NCI-H460 (cell line): ENCODE measurements at places on chromosomes 1 and 21. TPM values are rescaled to one million over a fixed set of nuclear protein-coding genes. Genes with fewer than 3 reads are reported as not detected.

- DNase-seq: no peak
These were observed 12.4 kb upstream of the USP1 start for GRCh38 chr1:62424411-62424810.

DNA sequence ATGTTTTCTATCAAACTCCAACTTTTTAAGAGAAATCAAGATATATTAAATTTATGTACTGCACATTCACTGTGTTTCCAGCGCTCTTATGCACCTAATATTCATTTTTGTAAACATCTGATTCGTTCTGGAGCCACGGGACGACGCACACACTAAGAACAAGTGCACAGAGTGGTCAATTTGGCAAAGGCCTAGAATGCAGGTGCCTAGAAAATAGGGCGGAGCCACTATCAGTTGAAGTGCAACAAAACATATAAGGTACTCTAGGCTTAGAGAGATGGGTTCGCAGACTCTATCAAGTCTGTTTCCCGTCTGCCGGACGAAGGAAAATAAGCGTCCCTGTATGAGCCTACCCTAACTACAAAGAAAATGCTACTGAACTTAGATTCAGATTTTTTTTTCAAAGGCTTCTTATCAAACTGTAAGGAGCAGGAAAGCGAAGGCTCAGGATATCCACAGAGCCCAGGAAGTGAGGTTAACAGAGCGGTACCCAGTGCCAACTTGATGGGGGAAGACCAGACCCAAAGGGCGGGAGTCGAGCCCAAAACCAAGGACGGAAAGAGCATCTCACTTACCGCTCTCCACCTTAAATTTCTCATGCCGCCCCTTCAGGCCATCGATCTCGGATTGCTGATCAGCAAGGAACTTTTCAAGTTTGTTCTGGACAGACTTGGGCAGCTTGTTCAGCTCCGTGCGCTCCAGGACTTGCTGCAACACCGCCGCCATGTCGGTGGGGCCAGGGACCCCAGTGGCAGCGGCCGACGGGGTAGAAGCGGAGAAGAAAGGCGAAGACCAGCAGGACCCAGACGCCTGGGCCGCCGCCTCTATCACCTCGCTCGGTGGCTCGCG is 526 bp downstream of the TPR start:
- peak; percentile 9 for DNase-seq

LCE2B gene
- not detected in 2 replicates for total RNA-seq

DNA sequence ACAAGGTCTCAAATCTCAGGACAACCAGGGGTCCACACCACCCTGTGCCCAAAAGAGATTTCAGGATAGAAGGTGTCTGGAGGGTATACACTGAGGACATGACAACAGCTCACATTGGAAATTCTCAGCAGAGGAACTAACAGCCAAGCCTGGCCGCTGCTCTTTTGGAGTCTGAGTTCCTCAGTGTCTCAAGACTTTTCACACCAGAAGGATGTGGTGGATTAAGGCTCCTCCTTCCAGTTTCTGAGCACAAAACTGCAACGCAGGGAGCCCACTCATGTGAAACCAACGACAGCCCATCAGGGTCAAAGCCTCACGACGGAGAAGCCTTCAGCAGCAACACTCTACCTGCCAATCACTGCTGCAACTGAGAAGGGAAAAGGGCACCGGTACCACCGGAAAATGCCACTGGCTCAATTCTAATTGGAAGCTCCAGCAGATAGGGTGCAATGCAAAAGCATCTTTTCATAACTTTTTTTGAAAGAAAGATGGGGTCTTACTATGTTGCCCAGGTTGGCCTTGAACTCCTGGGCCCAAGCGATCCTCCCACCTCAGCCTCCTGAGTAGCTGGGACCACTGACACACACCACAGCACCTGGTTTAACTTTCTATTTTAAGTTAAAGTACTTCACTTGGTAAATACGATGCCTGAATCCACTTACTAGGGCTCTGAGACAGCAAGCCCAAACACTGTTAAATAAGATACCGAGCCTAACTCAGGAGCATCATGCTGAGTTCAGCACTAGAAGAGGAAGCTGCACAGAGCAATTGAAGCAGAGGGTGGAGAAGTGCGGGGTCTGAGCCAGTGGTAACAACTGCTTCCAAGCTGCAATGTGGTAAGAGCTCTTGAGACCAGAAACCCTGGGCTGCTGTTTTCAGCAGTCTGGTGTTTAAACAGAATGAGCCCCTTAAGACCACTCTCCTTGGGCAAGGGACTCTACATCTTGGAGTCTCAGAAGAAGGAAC is 7.8 kb downstream of the CAPZB start:
- DNase-seq: no peak

- no peak for DNase-seq
These were observed 225.0 kb upstream of the RUNX1 start for GRCh38 chr21:35274090-35274489.

COA6 gene
- 389 and 406 TPM in 2 replicates for total RNA-seq

ACKR1 gene
- not detected in 2 replicates for total RNA-seq

DNA sequence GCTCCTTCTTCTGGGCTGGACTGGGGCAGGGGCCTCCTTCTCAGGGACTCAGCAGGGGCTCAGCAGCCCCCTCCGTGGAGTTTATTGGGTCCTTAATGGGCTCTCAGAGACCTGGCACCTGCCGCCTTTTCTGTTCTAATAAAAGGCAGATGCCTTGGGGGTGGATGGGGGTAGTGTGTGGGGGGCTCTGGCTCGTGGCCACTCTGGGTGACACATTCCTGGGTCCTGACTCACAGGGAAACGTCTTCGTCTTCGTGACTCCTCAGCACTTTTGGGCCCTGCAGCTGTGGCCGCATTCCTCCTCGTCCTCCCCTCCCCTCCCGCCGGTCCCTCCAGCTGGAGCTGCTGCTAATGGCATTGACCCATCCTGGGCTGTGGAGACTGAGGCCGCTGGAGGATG is 107.8 kb upstream of the WNT4 start:
- DNase-seq: no peak

- DNase-seq: no peak
These were observed 223.4 kb upstream of the FMN2 start for GRCh38 chr1:239868058-239868832.

GRCh38 chr1:209674957-209675564 is at the start of gene G0S2:
G0S2 (plus strand) TSS chr1:209675412; CDS start chr1:209675685, 273 bp downstream.
- DNase-seq: no peak

GRCh38 chr1:212490276-212490675 is 57.6 kb downstream of the NENF start:
- DNase-seq: no peak

CD1B gene
- not detected in 2 replicates for total RNA-seq

MTOR gene
- 29.3 and 30.0 TPM in 2 replicates for total RNA-seq

HES5 gene
- not detected in 2 replicates for total RNA-seq

DNA sequence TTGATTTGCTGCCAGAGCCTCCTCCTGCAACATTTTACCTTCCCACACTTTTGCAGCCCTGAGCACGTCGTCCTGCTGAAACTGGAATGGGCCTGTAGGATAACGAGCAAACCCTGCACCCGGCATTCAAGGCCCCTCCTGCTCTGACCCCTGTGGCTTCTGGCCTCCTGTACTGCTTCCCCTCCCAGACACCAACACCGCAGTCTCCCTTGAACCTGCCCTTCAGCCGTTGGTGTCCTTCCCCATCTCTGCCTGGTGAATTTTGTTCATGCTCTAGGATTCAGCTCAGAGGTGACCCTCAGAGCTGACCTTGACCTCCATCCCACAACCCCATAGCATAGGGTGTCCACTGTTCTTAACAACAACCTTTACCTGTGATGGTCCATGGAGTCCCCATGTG is 535.1 kb downstream of the MATN1 start:
- DNase-seq: no peak

DNA sequence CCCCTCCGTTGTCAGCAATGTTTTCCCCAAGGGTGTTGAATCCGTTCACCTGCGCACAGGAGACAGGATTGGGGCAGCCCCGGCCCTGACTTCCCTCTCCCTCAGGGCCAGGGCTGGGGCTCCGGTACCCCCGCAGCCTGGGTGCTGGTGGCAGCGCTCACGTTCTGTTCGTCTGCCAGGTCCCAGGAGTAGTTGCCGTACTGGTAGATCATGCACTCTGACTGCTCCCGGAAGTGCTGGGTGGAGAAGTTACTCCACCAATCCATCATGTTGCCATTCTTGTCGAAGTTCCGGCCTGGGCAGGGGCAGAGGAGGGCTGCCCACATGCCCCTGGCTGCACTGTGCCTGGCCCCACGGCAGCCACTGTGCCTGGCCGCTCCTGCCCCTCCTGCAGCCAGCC is 6.1 kb downstream of the PRXL2B start:
- no peak for DNase-seq

CYP4Z1 gene
- total RNA-seq: not detected in 2 replicates

DNA sequence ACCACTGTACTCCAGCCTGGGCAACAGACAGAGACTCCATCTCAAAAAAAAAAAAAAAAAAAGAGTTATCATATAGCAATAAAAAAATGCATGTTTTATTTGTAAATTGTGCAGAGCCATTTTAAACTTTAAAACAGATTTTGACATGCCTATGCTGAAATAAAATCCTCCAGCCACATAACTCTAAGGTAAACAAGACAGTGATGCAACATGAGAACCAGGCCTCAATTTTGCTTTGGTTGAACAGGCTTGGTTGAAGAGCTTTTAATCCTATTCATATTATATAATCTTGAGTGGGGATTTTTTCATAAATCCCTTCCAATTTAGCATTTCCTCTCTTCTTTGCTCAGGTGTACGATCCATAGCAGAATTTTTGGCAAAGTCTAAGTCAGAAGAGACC is 26.1 kb downstream of the ARMH1 start:
- DNase-seq: no peak

GRCh38 chr1:23632479-23633160 is 59.0 kb upstream of the RPL11 start:
- no peak for DNase-seq

LMOD1 gene
- total RNA-seq: not detected in 2 replicates

- no peak for DNase-seq
These were observed 5.2 kb upstream of the AUNIP start for GRCh38 chr1:25864434-25864833.

DNA sequence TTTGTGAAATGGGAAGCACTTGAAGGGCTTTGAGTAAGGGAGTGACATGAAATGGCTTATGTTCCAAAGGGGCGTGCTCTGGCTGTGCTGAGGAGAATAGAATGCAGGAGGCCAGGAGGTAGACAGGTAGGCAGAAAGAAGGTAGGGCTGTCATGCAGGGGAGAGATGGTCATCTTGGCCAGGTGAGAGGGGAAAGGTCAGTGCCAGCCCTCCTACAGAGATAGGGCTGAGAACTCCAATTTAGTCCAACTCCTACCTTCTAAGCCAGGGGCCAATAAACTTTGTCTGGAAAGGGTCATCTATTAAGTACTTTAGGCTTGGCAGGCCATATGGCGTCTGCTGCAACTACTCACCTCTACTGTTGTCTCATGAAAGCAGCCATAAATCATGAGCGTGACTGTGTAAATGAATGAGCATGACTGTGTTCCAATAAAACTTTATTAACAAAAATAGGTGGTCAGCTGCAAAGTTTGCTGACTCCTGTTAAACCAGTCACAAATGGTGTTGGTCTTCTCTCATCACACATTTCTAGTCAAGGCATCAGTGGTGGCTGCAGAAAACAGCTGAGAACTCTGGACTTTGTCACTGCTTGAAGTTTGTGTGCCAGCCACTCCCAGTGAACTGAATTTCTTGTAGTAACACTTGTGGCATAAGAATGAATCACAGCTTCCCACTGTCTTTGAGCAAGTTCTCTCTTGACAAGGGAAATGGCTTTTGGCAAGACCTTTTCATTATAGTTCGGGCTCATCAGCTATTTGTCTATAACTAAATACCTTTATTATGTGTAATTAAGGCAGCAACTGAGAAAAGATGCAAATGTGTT is 32.0 kb upstream of the CD2 start:
- no peak for DNase-seq

ATP1A4 gene
- total RNA-seq: not detected in 2 replicates

DNA sequence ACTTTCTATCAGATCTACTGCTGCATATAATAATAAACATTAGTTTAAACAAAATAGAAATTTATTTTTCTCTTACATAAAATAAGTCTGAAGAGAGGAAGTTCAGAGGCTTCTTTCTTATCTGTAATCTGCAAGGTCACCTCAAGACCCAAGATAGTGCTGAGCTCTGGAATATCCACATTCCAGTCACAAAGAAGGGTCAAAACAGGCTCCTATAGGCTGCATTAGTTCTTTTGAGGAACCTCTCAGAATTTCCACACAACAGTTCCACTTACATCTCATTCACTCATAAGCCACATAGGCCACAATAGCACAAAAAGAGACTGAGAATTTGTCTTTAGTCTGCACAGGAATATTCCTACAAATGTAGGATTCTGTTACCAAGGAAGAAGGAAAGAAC is 15.4 kb downstream of the DYNLT5 start:
- no peak for DNase-seq

FMOD gene
- 0.38 and 0.45 TPM in 2 replicates for total RNA-seq

LRRC8B gene
- total RNA-seq: 8.1 and 8.9 TPM in 2 replicates

GRCh38 chr1:111202707-111203623 is 2.5 kb upstream of the DENND2D start:
- DNase-seq: no peak

- no peak for DNase-seq
These were observed 168.4 kb upstream of the CACNA1E start for GRCh38 chr1:181314959-181315358.

ACTL8 gene
- total RNA-seq: not detected in 2 replicates

DNA sequence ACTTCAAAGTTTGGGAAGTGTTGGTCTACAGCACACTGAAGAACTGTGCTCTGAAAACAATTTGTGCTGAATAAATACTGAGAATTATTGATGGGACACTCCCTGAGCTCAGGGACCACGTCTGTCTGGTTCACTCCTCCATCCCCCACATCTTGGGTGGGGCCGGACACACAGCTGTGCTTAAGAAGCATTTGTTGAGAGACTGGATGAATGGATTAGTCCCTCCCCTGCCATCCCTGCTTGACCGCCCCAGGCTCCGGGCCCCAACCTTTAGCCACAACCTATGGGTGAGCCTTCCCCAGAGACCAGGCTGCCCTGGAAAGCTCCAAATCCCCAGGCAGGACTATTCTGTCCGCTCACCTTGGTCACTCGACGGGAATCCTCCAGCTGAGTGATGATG is 7.5 kb downstream of the TRIM63 start:
- DNase-seq: no peak

- no peak for DNase-seq
These were observed 312.7 kb upstream of the C1orf87 start for GRCh38 chr1:60386249-60386648.

RCAN3 gene
- total RNA-seq: 34.6 and 36.7 TPM in 2 replicates

GRCh38 chr1:230857077-230857476 is 11.2 kb downstream of the C1orf198 start:
- DNase-seq: no peak

TMEM183A gene
- total RNA-seq: 121 and 128 TPM in 2 replicates
